ENCODE measurements at places on chromosomes 1 and 21.

- no peak for DNase-seq
Measured at GRCh38 chr1:178945763-178946266, 74.9 kb upstream of the ANGPTL1 start.

DNA sequence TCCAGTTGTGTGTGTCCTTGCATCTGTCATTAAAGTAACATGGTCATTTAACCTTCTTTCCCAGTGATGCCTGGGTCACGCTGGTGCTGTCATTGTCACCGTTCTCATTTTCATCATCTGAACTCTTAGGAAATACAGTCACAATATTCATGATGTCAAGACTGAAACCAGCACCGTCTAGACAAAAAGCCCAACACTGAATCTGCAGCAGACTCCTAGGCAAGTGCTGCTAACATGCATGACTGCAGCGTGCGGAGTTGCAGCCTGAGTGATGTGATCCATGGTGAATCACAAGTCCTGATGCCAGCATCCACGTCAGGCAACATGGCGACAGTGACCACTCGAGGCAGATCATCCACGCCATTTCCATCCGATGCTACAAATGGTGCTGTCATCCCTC, 37.6 kb downstream of the MRPL37 start:
- no peak for DNase-seq

DNA sequence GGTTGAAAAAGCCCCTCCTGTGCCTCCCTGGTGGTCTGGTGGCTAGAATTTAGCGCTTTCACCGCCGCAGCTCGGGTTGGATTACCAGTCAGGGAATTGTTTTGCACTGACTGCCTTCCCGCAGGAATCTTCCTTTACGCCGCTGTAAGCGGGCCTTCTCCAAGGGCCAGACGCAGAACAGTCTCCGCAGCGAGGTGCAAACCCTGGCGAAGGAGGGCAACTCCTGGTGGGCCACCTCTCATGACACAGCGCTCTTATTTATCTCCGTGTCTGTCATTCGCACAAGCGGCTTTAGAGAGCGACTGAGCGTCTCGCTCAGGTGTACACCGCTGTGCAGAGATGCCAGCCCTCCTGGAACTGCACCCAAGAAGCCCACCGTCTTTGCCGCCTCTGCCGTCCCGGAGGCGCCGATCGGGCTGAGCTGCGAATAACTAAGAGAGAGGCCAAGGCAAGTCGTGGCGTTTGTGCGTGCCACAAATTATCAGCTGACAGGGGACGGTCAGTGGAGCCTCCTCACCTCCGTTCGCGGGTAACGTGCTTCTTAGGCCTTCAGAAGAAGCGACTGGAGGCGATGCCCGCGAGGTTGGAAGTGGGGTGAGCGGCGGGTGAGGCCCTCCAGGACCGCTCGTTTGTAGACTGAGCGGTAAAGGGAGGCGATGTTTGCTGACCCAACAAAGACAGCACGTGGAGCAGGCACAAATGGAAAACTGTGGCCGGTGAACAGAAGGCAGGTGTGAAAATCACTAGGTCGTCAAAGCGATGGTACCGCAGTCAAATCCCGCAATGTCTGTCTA, 93.5 kb downstream of the PRKAB2 start:
- no peak for DNase-seq

DNA sequence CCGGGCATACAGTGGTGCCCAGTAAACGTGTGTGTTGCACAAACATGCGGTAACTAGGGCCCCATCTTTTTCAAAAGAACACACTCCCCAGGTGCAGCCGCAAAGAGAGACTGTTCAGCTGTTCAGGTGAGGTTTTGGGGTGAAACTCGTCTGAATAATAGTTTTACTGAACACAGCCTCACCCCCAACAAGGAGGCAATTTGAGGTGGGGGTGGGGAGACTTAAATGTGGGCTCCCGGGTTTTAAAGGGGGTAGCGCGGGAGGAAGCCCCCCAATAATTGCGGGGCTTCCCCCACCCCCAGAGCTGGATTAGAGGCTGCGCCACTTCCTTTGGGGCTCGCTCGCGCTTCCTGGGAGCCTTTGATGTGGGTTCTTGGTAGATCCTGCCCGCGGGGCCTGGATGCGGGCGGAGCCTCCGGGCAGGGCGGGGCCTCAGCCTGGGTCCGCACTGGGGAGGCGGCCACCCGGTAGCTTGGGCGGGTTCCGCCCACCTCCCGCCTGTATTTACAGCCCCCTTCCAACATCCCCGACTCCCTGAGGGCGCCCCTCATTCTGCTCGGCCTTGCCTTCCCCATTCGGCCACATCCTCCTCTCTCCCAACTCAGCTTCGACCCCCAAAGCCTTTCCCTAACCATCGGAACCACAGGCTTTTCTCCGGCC, 6.4 kb upstream of the EPHA2 start:
- DNase-seq, result peak; percentile 51
